ENCODE measurements at places on chromosomes 11 and 22.
A peak's percentile ranks its signal among the peaks of the same experiment; 100 is the strongest.

GRCh38 chr11:83855237-83855636 is 569.1 kb upstream of the CCDC90B start:
- no peak for DNase-seq

DNA sequence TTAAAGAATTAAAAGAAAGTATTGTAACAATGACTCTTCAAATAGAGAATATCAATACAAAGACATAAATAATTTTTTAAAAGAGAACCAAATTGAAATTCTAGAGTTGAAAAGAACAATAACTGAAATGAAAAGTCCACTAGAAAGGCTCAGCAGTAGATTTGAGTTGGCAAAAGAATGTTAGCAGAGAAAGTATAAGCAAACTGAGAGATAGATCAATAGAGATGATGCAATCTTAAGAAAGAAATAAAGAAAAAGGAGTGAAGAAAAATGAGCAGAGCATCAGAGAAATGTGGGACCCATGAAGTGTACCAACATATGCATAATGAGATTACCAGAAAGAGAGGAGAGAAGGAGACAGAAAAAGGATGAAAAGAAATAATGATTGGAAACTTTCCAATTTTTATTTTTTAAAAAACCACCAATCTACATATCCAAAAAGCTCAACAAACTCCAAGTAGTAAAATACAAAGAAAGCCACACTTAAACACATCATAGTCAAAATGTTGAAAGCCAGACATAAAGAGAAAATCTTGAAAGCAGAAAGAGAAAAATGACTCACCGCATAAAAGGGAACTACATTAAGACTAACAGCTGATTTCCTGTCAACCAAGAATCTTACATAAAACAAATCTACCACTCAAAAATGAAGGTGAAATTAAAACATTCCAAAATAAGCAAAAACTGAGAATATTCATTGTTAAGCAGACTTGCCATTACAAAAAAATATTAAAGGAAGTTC is 20.9 kb downstream of the NCF4 start:
- no peak for DNase-seq

DNA sequence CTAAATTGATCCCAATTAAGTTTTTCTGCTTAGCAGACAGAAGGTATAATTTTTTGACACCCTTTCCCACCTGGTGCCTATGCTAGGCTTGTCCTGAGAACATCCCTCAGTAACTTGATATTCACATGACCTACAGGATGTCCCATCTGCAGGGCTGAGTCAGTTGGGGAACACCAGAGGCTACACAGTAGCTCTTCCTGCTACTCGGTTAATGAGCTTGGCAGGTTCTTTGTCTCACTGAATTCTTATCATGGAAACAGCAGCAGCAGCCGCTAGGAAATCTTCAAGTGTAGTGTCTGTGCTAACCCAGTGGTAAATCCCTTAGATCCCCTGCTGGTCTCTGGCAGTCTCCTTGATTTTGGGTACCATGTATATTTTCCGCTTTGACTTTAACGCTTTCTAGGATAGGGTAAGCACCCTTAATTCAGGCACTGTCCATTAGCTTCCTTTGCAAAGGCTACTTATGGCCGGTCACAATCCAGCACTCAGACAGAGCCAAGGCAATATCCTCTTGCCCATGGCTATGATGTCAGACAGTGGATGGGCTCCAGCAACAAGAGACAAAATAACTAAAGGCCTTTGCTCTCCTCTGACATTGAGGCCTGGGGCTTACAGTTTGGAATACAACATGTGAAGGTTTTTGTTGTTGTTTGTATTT is 8.5 kb downstream of the MRPL16 start:
- DNase-seq = peak; percentile 41

GRCh38 chr11:114440121-114440860 is 1.0 kb downstream of the REXO2 start:
- peak; percentile 16 for DNase-seq

DNA sequence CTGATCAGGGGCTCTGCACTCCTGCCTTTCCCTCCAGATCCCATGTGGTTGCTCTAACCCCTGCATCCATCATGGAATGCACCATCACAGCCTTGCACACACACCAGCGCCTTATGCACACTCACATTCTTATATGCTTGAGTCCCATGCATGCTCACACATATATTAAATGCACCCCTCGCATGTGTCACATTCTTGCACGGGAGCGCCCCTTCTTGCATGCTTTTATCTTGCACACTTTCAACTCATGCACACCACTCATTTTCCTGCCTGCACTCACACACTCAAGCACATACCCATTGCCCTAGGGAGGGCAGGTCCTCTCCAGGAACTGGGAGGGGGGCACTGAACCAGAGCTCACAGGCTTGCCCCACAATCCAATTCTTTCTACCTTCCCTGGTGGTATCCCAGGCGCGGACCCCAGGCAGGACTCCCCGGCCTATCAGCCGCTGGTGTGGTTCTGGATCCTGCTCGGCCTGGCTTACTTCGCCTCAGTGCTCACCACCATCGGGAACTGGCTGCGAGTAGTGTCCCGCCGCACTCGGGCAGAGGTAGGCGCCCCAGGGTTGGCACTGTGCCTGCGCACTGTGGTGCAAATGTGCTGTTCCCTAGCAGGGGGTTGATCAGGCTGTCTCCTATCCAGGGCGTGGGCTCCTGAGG is 2.3 kb upstream of the CATSPERZ start:
- no peak for DNase-seq

- no peak for DNase-seq
Measured at GRCh38 chr22:25282346-25282670, 62.9 kb downstream of the CRYBB2 start.

- no peak for DNase-seq
Measured at GRCh38 chr11:134119094-134119493, 50.2 kb downstream of the JAM3 start.

- DNase-seq = peak; percentile 37
Measured at GRCh38 chr22:29772170-29772641, 5.0 kb downstream of the UQCR10 start.

- no peak for DNase-seq
Measured at GRCh38 chr22:44574057-44574639, 76.1 kb upstream of the RTL6 start.

- no peak for DNase-seq
Measured at GRCh38 chr11:71338801-71339395, 86.5 kb upstream of the SHANK2 start.

GRCh38 chr11:114280696-114281095 is 15.5 kb upstream of the NNMT start:
- peak; percentile 88 for DNase-seq

DNA sequence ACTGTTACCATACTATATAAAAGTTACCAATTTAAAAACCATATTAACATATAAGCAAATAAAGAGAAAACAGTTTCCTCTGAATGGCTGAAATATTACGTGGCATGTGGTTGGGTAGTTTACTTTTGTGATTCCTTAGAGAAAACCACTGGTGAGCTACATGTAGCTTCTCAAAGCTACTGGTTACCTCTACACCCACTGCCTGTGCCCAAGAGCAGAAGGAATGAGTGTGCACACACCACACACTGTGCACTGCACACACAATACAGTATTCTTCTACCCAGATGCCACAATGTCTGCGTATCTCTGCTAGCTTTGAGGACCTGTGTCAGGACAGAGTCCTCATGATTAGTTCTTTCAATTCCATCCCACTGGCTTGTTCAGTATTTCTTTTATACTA is 25.5 kb upstream of the YPEL1 start:
- no peak for DNase-seq

- peak; percentile 86 for DNase-seq
Measured at GRCh38 chr22:41532908-41533825, 11.1 kb downstream of the POLR3H start.

- peak; percentile 24 for DNase-seq
Measured at GRCh38 chr22:50526834-50527801, 1.7 kb upstream of the SCO2 start.

DNA sequence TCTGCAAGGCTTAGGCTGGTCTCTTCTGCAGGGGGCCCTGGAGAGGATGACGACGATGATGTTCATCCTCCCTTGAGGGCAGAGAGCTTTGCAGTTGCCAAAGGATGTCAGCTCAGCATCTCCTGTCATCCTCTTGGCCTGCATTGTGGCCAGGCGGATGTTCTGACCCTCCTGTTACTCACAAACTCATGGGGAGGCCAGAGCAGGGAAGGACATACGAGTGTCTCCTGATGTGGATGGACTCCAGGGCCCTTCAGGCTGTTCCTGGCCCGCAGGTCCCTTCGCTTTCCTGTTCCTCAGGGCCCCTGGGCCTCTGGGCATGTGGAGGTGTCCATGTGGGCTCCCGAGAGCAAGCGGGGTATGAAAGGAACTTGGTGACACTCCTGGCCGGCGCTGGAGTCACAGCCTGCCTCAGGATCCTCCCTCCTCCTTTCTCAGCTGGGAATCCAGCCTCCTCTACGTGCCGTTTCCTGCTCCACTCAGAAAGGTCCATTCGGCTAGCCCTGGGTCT is 8.5 kb downstream of the ADORA2A start:
- no peak for DNase-seq

- DNase-seq = no peak
Measured at GRCh38 chr22:50735739-50736030, 2.3 kb upstream of the ACR start.

DNA sequence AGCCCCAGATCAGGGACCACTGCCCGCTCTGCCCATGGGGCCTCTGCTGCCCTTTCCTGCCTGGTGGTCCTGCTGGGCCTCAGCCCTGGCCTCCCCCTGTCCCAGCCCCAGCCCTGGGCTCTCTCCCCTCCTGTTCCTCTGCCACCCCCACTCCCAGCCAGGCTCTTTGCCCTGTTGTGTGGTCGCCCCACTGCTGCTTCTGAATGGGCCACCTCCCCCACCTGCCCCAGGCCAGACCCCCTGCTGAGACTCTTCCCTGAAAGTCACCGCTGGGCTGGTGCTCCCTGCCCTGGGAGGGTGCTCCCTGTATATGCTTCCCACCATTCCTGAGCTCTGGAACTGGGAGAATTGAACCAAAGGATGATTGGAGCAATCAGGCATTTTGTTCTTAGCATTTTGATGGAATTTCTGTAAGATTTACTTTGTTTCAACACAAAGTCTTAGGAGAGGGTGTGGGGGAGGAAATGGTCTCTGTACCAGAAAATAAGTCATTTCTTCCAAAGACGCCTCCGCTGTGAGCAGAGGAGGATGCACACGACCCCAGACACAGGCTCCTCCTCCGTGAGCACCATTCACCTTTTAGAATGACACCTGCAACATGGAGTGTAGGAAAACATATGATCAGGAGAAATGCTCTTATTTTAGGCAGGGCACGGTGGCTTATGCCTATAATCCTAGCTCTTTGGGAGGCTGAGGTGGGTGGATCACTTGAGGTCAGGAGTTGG is 5.2 kb downstream of the APOBEC3B start:
- no peak for DNase-seq

GRCh38 chr11:93239966-93240365 is 42.2 kb upstream of the SLC36A4 start:
- no peak for DNase-seq

DNA sequence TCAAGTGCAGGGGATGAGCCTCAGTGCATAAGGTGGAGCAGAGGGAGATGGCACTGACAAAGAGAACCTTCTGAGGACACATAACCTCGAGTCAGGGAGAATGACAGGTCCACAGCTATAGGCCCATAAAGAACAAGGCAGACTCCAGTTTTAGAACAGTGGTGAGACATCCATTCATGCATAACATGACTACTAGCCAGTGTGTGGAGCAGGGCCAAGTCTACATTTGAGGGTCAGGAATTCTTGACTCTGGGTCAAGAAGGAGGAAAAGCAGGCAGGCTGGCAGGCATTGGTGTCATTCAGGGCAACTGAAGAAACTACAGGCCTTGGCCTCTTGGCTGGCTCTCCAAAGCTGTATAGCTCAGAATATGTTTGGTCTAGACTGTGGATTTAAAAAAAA is 54.9 kb downstream of the MTNR1B start:
- no peak for DNase-seq

- no peak for DNase-seq
Measured at GRCh38 chr11:128294001-128294670, 293.2 kb downstream of the ETS1 start.

GRCh38 chr11:574632-575312 is 1.5 kb upstream of the PHRF1 start:
- no peak for DNase-seq

Data from neural progenitor cell (in vitro differentiated cells).